Activated naive CD8-positive, alpha-beta T cell treated with anti-CD3 and anti-CD28 coated beads, Interleukin-2, amount 10 ng/mL, durations not matched to agents 7 days and 5 days (primary cell): ENCODE measurements at places on chromosomes 3 and 15. TPM values are rescaled to one million over a fixed set of nuclear protein-coding genes. Genes with fewer than 3 reads are reported as not detected.

FGF7 gene
- total RNA-seq = not detected

FBLN2 gene
- 2.6 TPM for total RNA-seq

CCDC13 gene
- not detected for total RNA-seq

NRG4 gene
- total RNA-seq = not detected

CFAP91 gene
- 0.11 TPM for total RNA-seq

GRCh38 chr3:181912384-181912783 is 200.7 kb downstream of the SOX2 start:
- no peaks in the 10 kb centered on the region for H3K4me1 ChIP-seq
- DNase-seq = no peak

DNA sequence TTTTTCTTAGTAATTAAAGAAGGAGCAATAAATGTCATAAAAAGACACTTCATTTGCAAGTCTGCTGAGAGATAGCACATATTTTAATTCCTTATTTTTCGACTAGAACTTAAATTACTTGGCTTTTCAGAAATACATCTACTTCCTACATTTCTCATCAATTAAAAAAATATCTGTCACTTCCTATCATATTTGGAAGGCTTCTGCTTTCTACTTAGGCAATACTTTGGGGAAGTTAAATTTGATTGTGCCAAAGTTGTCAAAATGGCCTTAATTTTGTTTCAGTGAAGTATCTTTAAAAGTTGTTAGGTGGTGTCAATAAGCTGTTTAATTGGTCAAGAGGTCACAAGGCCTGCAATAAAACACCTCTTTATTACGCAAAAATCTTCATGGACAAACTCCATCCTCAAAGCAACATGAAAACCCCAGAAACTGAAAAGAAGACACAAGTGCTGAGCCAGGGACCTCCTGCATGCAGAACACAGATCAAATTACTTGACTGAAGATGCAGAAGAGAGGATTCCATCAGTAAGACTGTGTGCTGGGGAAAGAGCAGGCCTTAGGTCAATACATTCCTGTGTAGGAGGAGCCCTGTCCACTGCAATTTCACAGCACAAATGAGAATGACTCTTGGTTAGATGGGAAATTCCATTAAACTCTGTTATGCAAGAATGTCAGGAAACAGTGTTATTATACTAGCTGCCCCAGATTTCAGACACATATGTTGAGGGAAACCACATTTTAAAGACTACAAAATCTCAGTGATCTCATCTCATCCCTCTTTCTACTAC is 48.0 kb upstream of the FSTL1 start:
- no peak overlapping the region for H3K27ac ChIP-seq
- peaks cover 7% of the 10 kb centered on the region for H3K27me3 ChIP-seq
- no peaks in the 10 kb centered on the region for H3K4me1 ChIP-seq
- H3K4me3 ChIP-seq = no peak overlapping the region
- no peak for DNase-seq
- peaks cover 2% of the 10 kb centered on the region for H3K36me3 ChIP-seq

- H3K27me3 ChIP-seq = peaks cover 3% of the 10 kb centered on the region
- H3K36me3 ChIP-seq = no peaks in the 10 kb centered on the region
- no peak overlapping the region for H3K4me3 ChIP-seq
- no peak for DNase-seq
These were observed 12.2 kb upstream of the SLC28A1 start for GRCh38 chr15:84872009-84872910.

DNA sequence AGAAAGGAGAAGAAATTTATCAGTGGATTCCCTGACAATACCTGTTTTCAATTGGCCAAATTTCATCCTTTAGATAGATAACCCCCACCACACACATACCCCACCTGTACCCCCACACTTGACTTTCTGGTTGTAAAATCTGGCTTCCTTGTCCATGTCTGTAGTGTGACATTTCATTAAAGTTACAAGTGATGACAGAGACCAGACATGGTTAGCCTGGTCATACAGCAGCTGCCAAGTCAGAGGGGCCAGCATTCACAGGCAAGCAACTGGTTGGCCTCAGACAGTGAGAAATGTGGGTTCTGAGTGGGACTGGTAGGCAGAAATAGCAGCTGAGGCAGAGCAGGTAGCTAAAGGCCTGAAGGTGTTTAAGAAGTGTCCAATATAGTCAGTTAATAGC is 238.6 kb upstream of the SOX14 start:
- H3K4me3 ChIP-seq = no peak overlapping the region
- H3K27ac ChIP-seq = no peak overlapping the region
- no peaks in the 10 kb centered on the region for H3K4me1 ChIP-seq
- DNase-seq = no peak
- peaks cover 3% of the 10 kb centered on the region for H3K27me3 ChIP-seq

DNA sequence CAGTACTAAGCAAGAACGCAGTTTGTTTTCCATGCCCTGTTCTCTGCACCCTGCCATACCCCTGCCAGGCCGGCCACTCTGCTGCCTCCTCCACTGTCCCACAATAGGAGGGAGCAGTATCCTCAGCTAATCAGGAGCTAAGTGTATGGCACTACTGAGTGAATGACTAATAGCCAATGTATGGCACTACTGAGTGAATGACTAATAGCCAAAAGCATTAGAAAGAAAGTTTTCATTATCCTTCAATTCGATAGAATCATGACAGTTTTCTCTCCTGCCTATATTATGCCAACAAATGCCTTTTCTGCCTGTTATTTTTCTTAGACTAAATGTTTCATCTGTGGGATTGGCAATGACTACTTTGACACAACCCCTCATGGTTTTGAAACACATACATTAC is 107.5 kb upstream of the CHRM5 start:
- no peaks in the 10 kb centered on the region for H3K36me3 ChIP-seq
- no peak for DNase-seq
- H3K27me3 ChIP-seq = no peaks in the 10 kb centered on the region
- H3K4me1 ChIP-seq = no peaks in the 10 kb centered on the region

- DNase-seq = no peak
- H3K4me1 ChIP-seq = peaks cover 2% of the 10 kb centered on the region
- no peaks in the 10 kb centered on the region for H3K36me3 ChIP-seq
These were observed 68.1 kb downstream of the NOX5 start for GRCh38 chr15:69082554-69082953.

DNA sequence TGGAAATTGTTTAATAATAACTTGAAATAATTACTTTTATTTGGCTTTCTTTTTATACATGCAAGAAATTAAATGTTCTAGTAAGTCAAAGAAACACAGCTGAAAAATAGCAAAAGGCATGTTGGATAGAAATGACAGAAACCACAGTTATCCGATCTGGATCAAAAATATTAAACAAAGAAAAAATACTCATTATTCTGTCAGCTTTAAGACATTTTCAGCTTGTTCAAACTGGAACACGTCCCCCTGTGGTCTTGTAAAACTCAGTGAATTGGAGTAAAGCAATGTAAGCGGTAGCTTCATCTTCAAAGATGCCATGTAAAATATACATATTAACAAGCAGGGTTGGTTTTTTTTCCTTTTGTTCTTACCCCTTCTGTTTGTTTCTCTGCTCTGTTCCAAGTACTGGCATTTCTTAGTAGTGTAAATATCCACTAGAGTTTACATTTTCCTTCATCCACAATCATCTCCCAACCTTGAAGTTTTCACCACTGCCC is 223.4 kb downstream of the IGSF11 start:
- no peaks in the 10 kb centered on the region for H3K36me3 ChIP-seq
- DNase-seq = no peak
- no peaks in the 10 kb centered on the region for H3K4me1 ChIP-seq
- no peak overlapping the region for H3K27ac ChIP-seq
- H3K27me3 ChIP-seq = peaks cover 4% of the 10 kb centered on the region
